ENCODE measurements at places on chromosomes 5 and 9.

DNA sequence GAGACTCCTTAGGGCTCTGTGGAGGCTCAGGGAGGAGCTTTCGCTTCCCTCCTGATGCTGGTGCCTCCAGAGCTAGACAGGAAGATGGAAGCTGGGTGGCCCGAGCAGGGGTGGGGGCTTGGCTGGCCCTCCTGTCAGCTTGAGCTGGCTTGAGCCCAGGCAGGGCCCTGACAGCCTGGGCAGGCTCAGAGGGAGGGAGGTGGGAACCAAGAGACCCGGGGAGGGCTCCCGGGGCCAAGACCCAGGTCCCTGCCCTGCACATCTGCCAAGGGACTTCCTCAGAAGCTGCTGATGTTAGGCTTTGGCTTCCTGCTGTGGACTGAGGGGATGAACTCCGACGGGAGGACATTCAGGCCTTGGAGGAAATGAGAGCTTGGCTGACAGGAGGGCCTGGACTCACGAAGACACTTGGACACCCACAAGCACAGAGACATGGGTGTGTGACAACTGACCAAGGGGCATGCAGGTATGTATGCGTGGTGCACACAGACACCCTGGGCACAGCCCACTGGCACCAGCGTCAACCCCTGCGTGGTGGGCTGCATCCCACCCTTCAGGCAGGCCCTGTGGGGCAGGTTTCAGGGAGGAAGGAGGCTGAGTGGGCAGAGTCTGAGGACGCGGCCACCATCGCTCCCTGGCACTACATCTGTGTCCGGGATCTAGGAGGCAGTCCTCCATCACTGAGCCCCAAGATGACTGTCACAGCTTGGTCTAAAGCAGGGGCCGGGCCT is 1.7 kb upstream of the LTC4S start:
- no peak for DNase-seq

- DNase-seq, result peak; percentile 64
These were observed 13.7 kb upstream of the FCHSD1 start for GRCh38 chr5:141664733-141665461.

GRCh38 chr9:124342776-124343485 is 72.3 kb downstream of the PSMB7 start:
- DNase-seq, result no peak

GRCh38 chr5:102663749-102664530 is 91.2 kb upstream of the PAM start:
- DNase-seq, result no peak

GRCh38 chr5:171745602-171746001 is 40.0 kb upstream of the SMIM23 start:
- DNase-seq, result no peak

GRCh38 chr9:75168270-75169178 is 80.2 kb downstream of the OSTF1 start:
- no peak for DNase-seq

Measured in stimulated activated CD4-positive, alpha-beta T cell treated with anti-CD3 and anti-CD28 coated beads, TNF-alpha, amount 100 ng/mL, for 1 hour (primary cell).